Hepatocyte (in vitro differentiated cells): ENCODE measurements at places on chromosomes 13 and 19.
A peak's percentile ranks its signal among the peaks of the same experiment; 100 is the strongest.

- no peak for DNase-seq
Measured at GRCh38 chr13:51618626-51619025, 34.4 kb downstream of the WDFY2 start.

DNA sequence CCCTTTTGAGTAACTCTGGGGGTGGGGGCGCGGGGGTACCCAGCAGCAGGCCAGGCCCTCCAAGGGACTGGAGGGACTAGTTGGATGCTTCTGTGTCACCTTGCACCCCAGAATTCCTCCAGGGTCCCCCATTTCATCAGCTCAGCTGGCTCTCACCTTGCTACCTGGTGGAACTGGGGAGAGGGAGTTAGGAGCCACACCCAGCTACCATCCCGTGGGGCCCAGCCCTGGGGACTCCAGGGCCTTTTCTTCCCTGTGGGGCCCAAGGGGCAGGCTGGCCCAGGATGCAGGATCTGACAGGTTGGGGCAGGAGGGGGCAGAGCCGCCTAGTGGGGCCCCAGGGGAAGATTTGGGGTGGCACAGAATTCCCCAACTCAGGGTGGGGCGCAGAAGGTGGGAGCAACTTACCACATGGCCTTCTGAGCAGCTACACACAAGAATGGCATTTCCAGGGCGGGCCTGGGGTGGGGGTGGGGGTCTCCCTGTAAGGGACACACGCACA lies 32.8 kb upstream of the NANOS3 start:
- peak; percentile 73 for DNase-seq

GRCh38 chr19:17829855-17830566 lies 8.7 kb upstream of the INSL3 start:
- DNase-seq, result peak; percentile 72

GRCh38 chr13:113129921-113130750 lies 7.5 kb downstream of the F10 start:
- no peak for DNase-seq

- DNase-seq, result no peak
Measured at GRCh38 chr13:32431361-32431760, 3.4 kb upstream of the N4BP2L1 start.

DNA sequence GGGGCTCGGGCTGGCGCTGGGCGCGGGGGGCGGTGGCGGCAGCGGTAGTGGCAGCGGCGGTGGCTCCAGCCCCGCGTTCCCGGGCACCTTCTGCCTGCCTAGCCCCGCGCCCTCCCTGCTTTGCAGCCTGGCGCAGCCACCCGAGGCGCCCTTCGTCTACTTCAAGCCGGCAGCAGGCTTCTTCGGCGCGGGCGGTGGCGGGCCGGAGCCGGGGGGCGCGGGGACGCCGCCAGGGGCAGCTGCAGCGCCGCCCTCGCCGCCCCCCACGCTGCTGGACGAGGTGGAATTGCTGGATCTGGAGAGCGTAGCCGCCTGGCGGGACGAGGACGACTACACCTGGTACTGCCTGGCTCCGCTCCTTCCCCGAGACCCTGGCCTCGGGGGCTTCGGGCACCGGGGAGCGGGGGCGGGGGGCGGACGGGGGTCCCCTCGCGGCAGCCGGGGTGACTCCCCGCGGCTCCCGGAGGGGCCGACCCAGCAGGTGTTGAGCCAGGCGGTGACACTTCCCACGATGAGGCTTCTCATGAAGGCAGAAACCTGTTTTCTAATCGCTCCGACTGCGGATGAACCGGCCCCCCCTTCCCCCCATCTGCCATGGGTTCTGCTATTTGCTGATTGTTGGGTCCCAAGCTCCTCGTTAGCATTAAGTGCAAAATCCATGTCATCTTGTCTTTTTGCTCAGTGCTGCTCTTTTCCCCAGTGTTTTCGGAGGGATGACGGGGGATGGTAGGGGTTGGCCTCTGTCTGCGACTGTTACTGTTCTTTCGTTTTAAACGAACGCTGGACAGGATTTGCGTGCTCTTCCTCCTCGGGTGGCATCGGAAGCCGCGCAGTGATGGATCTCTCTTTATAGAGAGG lies 943 bp downstream of the SLAIN1 start:
- peak; percentile 59 for DNase-seq

- no peak for DNase-seq
Measured at GRCh38 chr13:91470681-91471080, 72.3 kb downstream of the GPC5 start.

- no peak for DNase-seq
Measured at GRCh38 chr13:41059456-41060081, 1.7 kb upstream of the WBP4 start.

GRCh38 chr19:1699386-1699785 lies 47.0 kb upstream of the TCF3 start:
- DNase-seq, result no peak
